ENCODE measurements at places on chromosomes 6 and 20.
A peak's percentile ranks its signal among the peaks of the same experiment; 100 is the strongest.

GRCh38 chr6:133752129-133752528 is 136.8 kb upstream of the TCF21 start:
- no peak overlapping the region for H3K4me3 ChIP-seq
- peaks cover 43% of the 10 kb centered on the region for H3K4me1 ChIP-seq
- peak overlapping the region; percentile 4 for H3K27ac ChIP-seq
- no peak for DNase-seq
- H3K27me3 ChIP-seq = no peaks in the 10 kb centered on the region
- no peaks in the 10 kb centered on the region for H3K36me3 ChIP-seq

DNA sequence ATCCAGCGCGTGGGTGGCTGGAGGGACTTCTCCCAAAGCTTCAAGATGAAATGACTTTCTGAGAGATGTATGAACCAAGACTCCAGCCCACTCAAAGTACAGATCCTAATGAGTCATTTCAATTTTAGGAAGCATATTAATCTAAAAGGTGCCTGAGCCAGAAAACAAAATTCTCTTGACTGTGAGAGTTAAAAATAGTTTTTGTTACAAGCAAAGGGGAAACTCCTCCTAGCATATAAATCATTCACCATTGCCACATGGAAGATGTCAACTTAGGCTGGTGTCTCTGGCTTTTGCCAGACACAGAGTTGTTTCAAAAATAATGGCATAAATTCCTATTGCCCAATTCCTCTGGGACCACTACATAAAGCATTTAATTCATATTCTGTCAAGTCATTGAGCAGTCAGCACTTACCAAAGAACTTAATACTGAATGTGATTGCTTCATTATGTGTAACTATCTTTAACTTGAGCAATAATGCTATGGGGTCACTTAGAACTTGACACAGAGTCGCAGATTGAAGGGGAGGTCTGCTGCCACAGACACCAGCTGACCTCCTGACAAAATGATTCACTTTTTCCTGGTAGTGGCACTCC is 280.6 kb downstream of the SLC35F1 start:
- H3K36me3 ChIP-seq = no peaks in the 10 kb centered on the region
- no peaks in the 10 kb centered on the region for H3K27me3 ChIP-seq
- DNase-seq = peak; percentile 91
- peaks cover 16% of the 10 kb centered on the region for H3K4me1 ChIP-seq
- H3K4me3 ChIP-seq = no peak overlapping the region
- no peak overlapping the region for H3K27ac ChIP-seq

DNA sequence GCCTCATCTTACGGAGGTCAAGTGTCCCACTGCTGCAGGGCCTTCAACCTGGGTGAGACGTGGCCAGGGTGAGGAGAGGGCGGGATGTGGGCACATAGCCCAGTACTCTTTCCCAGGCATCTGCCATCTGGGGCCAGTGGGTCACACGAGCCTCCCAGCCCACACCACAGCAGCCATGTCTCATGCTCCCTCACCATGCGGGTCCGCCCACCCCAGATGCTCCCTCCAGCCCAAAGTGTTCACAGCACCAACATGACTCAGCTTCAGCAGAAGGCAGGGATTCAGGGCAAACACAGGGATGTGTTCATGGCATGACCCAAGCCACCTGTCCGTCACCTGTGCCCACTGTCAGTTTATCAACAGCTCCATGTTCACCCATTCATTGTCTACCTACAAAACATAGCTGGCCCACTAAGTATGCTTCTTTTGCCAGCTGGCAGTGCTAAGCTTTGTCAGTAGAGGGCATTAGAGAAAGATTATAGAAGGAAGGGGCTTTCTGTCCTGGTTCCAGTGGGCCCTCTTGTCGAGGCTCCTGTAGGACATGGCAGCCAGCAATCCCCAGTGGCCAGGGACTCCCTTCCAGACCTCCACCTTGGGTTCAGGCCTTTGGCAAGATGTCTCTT is 109.2 kb downstream of the FOXF2 start:
- no peak overlapping the region for H3K4me3 ChIP-seq
- no peak for DNase-seq
- no peaks in the 10 kb centered on the region for H3K27me3 ChIP-seq
- no peaks in the 10 kb centered on the region for H3K4me1 ChIP-seq

GRCh38 chr20:19928328-19929011 is 88.7 kb upstream of the NAA20 start:
- peaks cover 17% of the 10 kb centered on the region for H3K4me1 ChIP-seq
- no peaks in the 10 kb centered on the region for H3K36me3 ChIP-seq
- no peak overlapping the region for H3K4me3 ChIP-seq
- DNase-seq = no peak
- no peak overlapping the region for H3K27ac ChIP-seq

DNA sequence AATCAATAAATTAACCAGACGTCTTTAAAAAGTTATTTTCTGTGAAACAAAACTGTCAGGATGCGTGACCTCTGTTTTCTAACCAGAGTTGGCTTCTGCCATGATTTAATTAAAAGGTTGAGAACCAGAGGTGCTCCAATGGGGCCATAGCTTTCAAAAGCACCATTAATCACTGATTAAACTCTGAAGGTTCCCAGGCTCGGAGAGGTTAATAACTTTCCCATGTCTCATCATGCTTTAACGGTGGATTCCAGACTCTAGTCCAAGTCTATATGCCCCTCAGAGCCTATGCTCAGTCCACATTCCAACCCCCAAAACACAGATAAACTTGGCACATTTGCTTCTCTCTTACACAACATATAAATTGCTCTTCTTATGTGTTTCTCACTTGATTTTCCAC is 95.5 kb downstream of the SNAP91 start:
- no peak overlapping the region for H3K27ac ChIP-seq
- no peaks in the 10 kb centered on the region for H3K4me1 ChIP-seq
- H3K27me3 ChIP-seq = no peaks in the 10 kb centered on the region
- DNase-seq = no peak

DNA sequence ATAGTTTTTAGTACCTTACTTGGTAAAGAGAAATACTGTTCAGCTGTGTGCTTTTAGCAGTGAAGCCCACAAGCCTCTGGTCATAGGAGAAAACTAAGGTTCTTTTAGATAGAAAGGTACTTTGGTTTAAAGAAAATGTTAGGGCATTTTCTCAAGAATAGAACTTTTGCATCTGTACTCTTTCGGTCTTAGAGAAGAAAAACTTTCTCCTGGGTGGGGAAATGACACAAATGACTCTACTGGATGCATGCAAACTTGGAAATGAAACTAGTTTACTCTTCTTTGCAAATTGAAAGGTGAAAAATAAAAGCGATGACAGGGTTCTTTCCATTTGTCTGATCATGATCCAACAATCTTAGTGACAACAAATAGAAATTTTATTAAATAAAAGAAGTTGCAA is 2.1 kb upstream of the TMEM217 start:
- peaks cover 4% of the 10 kb centered on the region for H3K36me3 ChIP-seq
- no peak for DNase-seq
- no peak overlapping the region for H3K27ac ChIP-seq
- H3K27me3 ChIP-seq = no peaks in the 10 kb centered on the region
- peaks cover 5% of the 10 kb centered on the region for H3K4me1 ChIP-seq

GRCh38 chr6:24080711-24081110 is 45.3 kb upstream of the NRSN1 start:
- H3K27ac ChIP-seq = no peak overlapping the region
- no peaks in the 10 kb centered on the region for H3K4me1 ChIP-seq
- DNase-seq = no peak

DNA sequence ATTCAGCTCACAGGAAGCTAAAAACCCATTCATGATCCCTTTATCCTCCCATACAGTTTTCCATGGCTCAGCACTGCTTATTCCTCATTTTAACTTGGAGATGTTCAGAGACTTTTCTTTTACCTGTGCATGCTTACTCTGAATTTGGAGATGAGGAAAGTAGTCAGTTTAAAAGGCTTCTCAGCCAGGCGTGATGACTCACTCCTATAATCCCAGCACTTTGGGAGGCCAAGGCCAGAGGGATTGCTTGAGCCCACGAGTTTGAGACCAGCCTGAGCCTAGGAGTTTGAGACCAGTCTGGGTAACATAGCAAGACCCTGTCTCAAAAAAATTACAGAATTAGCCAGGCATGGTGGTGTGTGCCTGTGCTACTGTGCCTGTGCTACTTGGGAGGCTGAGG is 30.3 kb upstream of the TMEM217 start:
- no peak for DNase-seq
- H3K27me3 ChIP-seq = no peaks in the 10 kb centered on the region
- H3K27ac ChIP-seq = no peak overlapping the region
- H3K36me3 ChIP-seq = peaks cover 13% of the 10 kb centered on the region
- H3K4me1 ChIP-seq = peaks cover 15% of the 10 kb centered on the region
- H3K4me3 ChIP-seq = no peak overlapping the region

DNA sequence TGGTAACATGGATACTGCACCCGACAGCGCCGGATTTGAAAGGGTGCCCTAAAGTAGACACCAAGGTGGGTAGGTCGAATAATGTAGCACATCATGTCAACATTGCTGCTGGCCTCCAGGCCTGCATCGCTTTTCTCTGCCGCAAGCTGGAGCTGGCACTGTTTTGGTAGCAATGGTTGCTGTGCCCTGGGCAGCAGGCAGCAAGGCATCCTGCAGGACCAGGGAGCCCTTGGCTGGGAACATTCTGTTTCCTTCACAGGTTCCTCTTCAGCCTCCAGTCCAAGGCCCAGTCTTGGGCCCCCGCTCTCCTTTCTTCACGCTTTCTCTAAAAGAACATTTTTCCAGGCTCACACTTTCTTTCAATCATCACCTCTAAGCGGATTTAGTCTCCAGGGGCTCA is 365.8 kb upstream of the JARID2 start:
- H3K4me1 ChIP-seq = peaks cover 20% of the 10 kb centered on the region
- no peak overlapping the region for H3K27ac ChIP-seq
- no peaks in the 10 kb centered on the region for H3K27me3 ChIP-seq
- no peak overlapping the region for H3K4me3 ChIP-seq
- no peaks in the 10 kb centered on the region for H3K36me3 ChIP-seq

- peaks cover 4% of the 10 kb centered on the region for H3K4me1 ChIP-seq
- peak; percentile 59 for DNase-seq
- H3K36me3 ChIP-seq = no peaks in the 10 kb centered on the region
- H3K4me3 ChIP-seq = peak overlapping the region; percentile 68
- peak overlapping the region; percentile 93 for H3K27ac ChIP-seq
- peaks cover 55% of the 10 kb centered on the region for H3K27me3 ChIP-seq
Observed at GRCh38 chr6:46491628-46492547, 639 bp upstream of the RCAN2 start.

- H3K4me1 ChIP-seq = no peaks in the 10 kb centered on the region
- H3K4me3 ChIP-seq = no peak overlapping the region
- no peaks in the 10 kb centered on the region for H3K27me3 ChIP-seq
- no peaks in the 10 kb centered on the region for H3K36me3 ChIP-seq
Observed at GRCh38 chr6:7566617-7567173, 23.3 kb upstream of the SNRNP48 start.

DNA sequence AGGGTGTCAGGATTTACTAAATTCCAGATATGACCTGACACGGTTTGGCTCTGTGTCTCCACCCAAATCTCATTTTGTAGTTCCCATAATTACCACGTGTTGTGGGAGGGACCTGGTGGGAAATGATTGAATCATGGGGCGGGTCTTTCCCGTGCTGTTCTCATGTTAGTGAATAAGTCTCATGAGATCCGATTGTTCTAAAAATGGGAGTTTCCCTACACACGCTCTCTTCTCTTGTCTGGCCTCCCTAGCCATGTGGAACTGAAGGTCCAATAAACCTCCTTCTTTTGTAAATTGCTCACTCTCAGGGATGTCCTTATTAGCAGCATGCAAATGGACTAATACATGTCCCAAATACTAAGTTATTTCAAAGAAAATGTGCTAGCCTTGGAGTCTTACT is 121.1 kb downstream of the CENPW start:
- DNase-seq = no peak
- no peak overlapping the region for H3K27ac ChIP-seq
- H3K36me3 ChIP-seq = no peaks in the 10 kb centered on the region

DNA sequence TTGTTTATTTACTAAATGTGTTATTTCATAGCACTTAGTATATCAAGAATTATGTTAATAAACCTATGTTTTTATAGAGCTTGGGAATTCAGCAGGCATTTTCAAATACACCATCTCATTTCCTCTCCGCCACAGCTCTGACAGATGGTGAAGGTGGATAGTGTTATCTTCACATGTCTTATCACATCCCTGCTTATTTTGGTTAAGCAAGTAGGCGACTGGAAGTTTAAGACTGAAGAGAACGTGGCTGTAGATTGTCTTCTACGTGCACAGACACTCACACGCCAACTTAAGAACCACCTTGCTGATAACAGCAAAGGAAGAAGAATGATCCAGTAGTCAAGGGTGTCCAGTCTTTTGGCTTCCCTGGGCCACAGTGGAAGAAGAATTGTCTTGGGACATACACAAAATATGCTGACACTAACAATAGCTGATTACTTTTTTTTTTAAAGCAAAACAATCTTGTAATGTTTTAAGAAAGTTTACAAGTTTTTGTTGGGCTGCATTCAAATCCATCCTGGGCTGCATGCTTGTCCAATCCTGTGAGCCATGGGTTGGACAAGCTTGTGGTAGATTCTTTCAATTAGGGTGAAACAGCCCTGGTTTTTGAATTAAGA is 43.3 kb upstream of the SCGN start:
- DNase-seq = no peak
- no peaks in the 10 kb centered on the region for H3K27me3 ChIP-seq
- no peak overlapping the region for H3K27ac ChIP-seq
- H3K36me3 ChIP-seq = peaks cover 9% of the 10 kb centered on the region
- H3K4me3 ChIP-seq = no peak overlapping the region

- no peak overlapping the region for H3K4me3 ChIP-seq
- no peaks in the 10 kb centered on the region for H3K4me1 ChIP-seq
- DNase-seq = no peak
- H3K36me3 ChIP-seq = no peaks in the 10 kb centered on the region
- H3K27ac ChIP-seq = no peak overlapping the region
- no peaks in the 10 kb centered on the region for H3K27me3 ChIP-seq
Observed at GRCh38 chr20:57546956-57547649, 13.8 kb upstream of the PCK1 start.

- DNase-seq = no peak
- H3K4me3 ChIP-seq = no peak overlapping the region
- no peaks in the 10 kb centered on the region for H3K4me1 ChIP-seq
Observed at GRCh38 chr6:153994004-153994403, 45.0 kb upstream of the OPRM1 start.

DNA sequence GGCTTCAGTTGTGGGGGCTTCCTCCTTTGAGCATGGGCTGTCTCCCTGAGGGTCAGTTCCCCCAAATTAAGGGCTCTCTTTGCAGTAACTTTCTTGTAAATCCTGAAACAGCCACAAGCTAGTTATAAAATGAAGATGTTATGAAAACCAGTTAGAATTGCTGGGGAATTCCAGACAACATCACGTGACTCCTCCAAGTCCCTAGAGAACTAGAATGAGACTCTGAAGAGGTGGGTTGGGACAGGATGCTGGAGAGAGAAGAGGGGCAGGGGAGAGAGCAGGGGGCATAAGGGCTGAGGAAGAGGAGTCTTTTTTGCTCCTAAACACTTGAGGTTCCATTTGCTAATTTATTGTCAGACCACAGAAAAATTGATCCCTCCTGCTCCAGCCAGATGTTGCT is 380.3 kb downstream of the DHX35 start:
- H3K4me3 ChIP-seq = no peak overlapping the region
- no peaks in the 10 kb centered on the region for H3K4me1 ChIP-seq
- H3K36me3 ChIP-seq = no peaks in the 10 kb centered on the region
- no peak overlapping the region for H3K27ac ChIP-seq
- no peaks in the 10 kb centered on the region for H3K27me3 ChIP-seq
- DNase-seq = no peak

- H3K27ac ChIP-seq = no peak overlapping the region
- H3K4me3 ChIP-seq = no peak overlapping the region
- no peaks in the 10 kb centered on the region for H3K4me1 ChIP-seq
- no peaks in the 10 kb centered on the region for H3K27me3 ChIP-seq
Observed at GRCh38 chr6:135311446-135312200, 130.5 kb downstream of the MYB start.

GRCh38 chr6:1854296-1854695 is 244.6 kb downstream of the FOXC1 start:
- no peak overlapping the region for H3K4me3 ChIP-seq
- H3K4me1 ChIP-seq = peaks cover 6% of the 10 kb centered on the region
- no peak for DNase-seq
- H3K36me3 ChIP-seq = no peaks in the 10 kb centered on the region
- H3K27me3 ChIP-seq = peaks cover 13% of the 10 kb centered on the region
- H3K27ac ChIP-seq = no peak overlapping the region
